ENCODE measurements at places on chromosomes 3 and 15. TPM values are rescaled to one million over a fixed set of nuclear protein-coding genes. Genes with fewer than 3 reads are reported as not detected.

Gene ERC2
- under 0.01 TPM for total RNA-seq

Gene FEZF2
- not detected for total RNA-seq

Gene CLCN2
- total RNA-seq = 5.5 TPM

Gene CP
- 0.73 TPM for total RNA-seq

Gene ROBO1
- 40.4 TPM for total RNA-seq

Gene RARRES1
- 0.59 TPM for total RNA-seq

Data from subcutaneous preadipocyte (primary cell).